ENCODE measurements at places on chromosomes 6 and 20. TPM values are rescaled to one million over a fixed set of nuclear protein-coding genes. Genes with fewer than 3 reads are reported as not detected.

GRCh38 chr6:30006170-30007131, 54.6 kb upstream of the POLR1H start:
- DNase-seq, result peak; percentile 89

- DNase-seq, result peak; percentile 69
Observed at GRCh38 chr20:43650997-43651525, 15.9 kb upstream of the MYBL2 start.

GRCh38 chr6:110859335-110859792, 15.2 kb upstream of the AMD1 start:
- DNase-seq, result no peak

- DNase-seq, result no peak
Observed at GRCh38 chr6:90144396-90144795, 152.2 kb downstream of the BACH2 start.

GRCh38 chr20:3935295-3935955, 46.2 kb downstream of the PANK2 start:
- no peak for DNase-seq

GRCh38 chr6:13304580-13305260, 23.6 kb downstream of the TBC1D7 start:
- no peak for DNase-seq

DNA sequence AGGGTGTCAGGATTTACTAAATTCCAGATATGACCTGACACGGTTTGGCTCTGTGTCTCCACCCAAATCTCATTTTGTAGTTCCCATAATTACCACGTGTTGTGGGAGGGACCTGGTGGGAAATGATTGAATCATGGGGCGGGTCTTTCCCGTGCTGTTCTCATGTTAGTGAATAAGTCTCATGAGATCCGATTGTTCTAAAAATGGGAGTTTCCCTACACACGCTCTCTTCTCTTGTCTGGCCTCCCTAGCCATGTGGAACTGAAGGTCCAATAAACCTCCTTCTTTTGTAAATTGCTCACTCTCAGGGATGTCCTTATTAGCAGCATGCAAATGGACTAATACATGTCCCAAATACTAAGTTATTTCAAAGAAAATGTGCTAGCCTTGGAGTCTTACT, 121.1 kb downstream of the CENPW start:
- DNase-seq, result no peak

- DNase-seq, result no peak
Observed at GRCh38 chr20:25310268-25310920, 62.5 kb downstream of the PYGB start.

DNA sequence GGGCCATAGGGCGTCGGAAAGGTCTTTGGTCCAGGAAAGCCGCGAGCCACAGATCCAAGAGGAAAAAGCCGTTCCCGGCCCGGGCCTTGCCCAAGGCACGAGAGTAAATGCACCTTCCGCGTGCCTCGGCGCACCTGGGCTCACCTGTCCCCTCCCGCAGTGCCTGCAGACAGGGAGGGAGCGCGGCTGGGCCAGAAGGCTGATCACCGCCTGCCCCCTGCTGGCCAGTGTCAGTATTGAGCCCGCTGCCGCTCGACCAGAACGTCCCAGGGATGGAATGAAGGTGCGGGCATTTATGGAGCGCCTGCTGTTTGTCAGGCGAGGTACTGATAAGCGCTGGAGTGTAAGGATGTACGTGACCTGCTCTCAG, 679 bp upstream of the LPIN3 start:
- peak; percentile 95 for DNase-seq

DNA sequence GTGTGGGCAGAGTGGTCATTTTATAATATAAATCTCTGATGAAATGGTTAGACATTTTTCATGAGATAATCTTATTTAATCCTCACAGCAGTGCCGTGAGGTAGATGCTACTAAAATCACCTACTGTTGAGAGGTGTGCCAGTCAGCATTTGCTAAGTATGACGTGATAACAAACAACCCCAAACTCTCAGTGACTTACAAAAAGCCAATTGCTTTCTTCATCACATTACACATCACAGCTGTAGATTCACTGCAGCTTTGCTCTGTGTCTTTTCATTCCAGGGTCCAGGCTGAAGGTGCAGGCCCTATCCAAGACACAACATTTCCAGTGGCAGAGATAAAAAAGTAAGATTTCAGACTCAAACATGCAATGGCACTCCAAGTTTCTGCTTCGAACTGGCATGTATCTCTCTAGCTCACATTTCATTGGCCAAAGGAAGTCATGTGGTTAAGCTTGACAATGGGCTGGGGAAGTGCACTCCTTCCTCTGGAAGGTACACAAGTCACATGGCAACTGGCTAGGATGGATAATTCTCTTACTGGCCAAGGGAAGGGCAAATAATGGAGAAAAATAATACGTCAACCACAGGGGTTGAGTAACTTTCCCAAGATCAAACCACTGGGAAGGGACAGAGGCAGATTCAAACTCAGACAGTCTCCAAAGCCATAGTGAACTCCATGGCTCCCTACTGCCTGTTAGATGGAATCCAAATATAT, 69.5 kb upstream of the EPB41L1 start:
- DNase-seq, result no peak

DNA sequence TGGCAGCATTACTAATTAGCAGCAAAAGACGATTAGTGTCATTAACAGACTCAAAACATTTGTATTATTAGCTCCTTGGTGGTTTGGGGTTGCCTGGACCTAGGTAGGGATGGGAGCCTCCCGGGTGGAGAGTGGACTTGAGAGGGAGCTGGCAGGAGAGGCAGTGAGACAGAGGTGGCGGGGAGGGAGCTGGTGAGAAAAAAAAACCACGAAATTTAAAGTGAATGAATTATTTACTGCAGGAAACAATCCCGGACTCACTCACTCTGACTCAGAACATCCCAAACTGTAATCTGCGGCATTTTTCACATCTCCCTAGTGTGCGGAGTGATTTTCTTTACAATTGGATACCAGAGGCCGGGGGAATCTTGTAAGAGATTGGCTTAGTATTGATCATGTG, 14.3 kb upstream of the CDH22 start:
- no peak for DNase-seq

GRCh38 chr6:123022975-123023374, 26.9 kb downstream of the CLVS2 start:
- DNase-seq, result no peak

DNA sequence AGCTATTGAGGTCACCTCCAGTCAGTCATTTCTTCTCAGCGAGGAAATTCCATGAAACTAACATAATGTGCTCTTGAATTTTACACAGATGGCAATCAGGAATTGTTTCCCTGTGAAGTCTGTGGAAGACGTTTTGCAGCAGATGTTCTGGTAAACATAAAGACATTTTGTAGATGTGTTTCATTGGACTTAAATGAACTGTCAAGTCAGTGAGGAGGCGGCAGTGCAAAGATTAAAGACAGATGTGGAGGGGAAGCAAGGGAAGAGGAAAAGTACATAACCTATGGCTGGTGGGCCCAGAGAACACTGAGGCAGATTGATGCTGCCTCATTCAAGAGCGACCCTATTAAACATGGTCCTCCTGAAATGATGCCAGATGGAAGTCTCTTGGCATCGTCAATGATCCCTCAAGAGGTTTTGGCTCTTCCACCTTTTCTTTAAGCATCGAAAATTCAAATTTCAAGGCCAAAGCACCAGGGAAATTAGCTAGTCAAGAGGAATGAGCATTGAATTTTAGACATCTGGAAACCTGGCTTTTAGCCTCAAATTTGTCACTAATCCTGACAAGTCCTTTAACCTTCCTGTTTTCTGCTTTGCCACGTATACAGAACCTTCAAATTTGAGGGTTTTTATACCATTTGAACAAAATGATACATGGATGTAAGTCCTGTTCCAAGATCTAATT, 20.1 kb downstream of the ZC2HC1B start:
- DNase-seq, result no peak

DNA sequence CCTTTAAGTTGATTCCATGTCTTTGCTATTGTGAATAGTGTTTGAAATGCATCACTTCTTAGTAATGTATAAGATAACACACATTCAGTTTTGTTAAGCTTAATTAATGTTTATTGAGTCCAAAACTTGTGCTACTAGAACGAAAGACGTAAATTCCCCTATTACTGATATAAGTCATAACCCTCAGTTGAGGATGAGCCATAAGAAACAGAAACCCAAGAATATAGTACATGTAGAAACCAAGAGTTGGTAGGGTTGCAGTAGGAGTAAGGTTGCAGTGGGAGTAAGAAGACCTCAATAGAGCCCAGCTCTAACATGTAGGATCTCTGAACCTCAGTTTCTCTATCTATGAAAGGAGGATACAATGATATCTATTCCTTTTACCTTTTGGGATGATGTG, 19.3 kb downstream of the CITED2 start:
- no peak for DNase-seq

- DNase-seq, result no peak
Observed at GRCh38 chr20:8310618-8311017, 178.6 kb downstream of the PLCB1 start.

- DNase-seq, result no peak
Observed at GRCh38 chr6:80517525-80517924, 411.1 kb downstream of the BCKDHB start.

GRCh38 chr6:158083455-158084325, 84.4 kb downstream of the SERAC1 start:
- no peak for DNase-seq

- no peak for DNase-seq
Observed at GRCh38 chr20:38239441-38239840, 21.1 kb downstream of the KIAA1755 start.

- no peak for DNase-seq
Observed at GRCh38 chr6:66866801-66867200, 1159.8 kb upstream of the EYS start.

DNA sequence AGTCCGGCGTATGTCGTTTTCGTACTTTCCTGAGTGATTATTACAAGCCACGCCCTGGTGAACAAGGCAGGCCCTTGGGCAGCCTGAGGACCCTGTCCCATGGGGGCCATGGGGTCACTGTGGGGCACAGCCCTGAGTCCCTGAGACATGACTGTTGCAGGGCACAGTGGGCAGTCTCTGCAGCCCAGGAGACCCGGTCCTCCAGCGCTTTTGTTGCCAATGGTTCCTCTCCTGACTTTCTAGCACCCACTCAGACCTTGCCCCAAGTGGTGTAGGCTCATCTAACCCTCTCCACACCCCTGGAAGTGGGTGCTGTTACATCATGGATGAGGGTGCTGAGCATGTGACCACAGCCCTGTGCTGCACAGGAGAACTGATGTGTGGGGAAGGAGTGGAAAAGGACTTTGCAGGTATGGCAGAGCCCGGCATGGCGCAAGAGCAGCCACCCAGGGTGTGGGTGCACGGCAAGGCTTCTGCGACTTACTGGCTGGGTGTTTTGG, 319.5 kb downstream of the TAF4 start:
- no peak for DNase-seq

GRCh38 chr6:83247471-83247870, 54.3 kb downstream of the RWDD2A start:
- DNase-seq, result no peak

DNA sequence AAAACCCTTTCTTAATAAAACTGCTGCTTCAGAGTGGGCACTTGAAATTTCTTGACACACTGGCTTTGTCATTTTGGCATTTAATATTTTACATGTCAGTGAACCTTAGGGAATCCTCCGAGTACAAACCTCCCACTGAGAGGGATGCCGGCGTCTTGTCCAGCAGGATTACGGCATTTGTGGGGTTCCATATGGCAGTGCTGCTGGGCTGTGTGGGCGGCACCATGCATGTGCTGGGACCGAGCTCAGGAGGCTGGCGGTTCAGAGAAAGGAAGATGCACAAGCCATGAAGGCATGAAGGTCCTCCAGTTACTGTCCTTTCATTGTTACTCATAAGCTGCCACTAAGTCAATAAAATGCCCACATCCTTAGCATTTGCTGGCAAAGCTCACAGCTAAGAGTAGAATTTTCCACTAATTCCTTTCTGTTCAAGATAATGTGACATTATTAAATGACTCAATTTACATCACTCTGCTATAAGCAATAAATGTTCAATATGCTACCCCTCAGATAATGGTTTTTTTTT, 61.4 kb downstream of the LY86 start:
- no peak for DNase-seq

DNA sequence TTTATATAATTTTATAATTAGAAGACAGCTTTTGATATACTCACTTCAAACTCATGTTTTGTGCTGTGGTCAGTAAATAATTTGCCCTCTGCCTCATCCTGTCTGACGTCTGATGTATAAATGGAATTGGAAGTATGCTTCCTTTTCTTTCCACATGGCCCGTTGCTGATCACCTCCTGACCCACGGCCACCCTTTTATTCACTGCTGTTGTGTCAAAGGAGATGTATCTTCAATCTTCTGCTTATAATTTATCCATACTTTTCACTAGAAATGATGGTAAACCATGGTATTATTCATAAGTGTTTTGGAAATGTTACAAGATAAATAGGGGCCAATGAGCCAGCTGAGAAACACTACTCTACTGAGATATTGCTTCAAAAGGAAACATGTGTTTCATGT, 841.8 kb downstream of the PHF3 start:
- DNase-seq, result no peak

GRCh38 chr6:35366204-35366596, 23.8 kb downstream of the PPARD start:
- no peak for DNase-seq

GRCh38 chr6:104639668-104640067, 220.1 kb downstream of the HACE1 start:
- no peak for DNase-seq

DNA sequence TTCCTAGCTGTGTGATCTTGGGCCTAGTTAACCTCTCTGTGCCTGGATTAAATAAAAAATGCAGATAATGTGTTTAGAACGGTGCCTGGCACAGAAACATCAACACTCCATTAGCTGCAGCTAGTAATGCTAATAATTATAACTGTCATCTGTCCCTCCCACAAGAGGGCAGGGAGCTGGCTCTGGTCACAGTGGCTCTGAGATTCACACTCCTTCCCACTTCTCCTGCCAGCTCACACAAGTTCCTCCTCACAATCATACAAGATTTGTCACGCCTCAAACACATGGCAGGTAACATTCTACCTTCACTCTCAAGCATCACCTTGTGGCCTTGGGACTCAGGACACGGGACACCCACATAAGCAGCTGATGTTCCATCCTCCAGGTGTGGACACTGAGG, 2.4 kb downstream of the ADA start:
- DNase-seq, result no peak

- no peak for DNase-seq
Observed at GRCh38 chr6:27312146-27312949, at the start of gene POM121L2. Gene POM121L2 (minus strand): TSS chr6:27312273. CDS start chr6:27312170, 103 bp downstream.

RIPPLY2 gene
- not detected for total RNA-seq

IL17A gene
- not detected for total RNA-seq

WFDC10B gene
- total RNA-seq, result not detected

OR2H1 gene
- not detected for total RNA-seq

FNDC1 gene
- 1.2 TPM for total RNA-seq

NKAIN2 gene
- total RNA-seq, result 0.42 TPM

WFDC12 gene
- not detected for total RNA-seq

OR2H2 gene
- not detected for total RNA-seq

PPP1R18 gene
- total RNA-seq, result 87.0 TPM

TBXT gene
- not detected for total RNA-seq

SLA2 gene
- total RNA-seq, result 0.64 TPM

ADAM33 gene
- total RNA-seq, result 30.7 TPM

RAD21L1 gene
- not detected for total RNA-seq

PLCB1 gene
- total RNA-seq, result 16.9 TPM

ZNF165 gene
- total RNA-seq, result 0.19 TPM

Measured in mesenteric fat pad (tissue), 1 donor.